ENCODE measurements at places on chromosomes 4 and X.

GRCh38 chrX:75390470-75390869, 116.6 kb downstream of the UPRT start:
- DNase-seq: no peak

DNA sequence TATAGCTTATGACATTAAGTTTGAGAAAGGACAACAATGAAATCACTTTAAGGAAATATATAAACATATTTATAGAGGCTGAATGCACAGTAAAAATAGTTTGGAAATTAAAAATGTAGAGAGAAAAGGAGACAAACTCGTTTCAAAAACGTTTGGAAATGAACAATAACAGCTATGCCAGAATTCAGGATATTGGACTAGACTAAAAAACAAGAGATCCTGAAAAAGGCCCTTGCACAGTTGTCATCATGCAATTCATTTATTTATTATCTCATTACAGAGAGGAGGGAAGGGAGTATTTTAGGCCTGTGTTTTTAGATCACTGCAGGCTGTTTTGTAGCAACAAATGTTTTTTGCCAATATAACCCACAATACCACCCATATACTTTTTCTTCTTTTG, 527.2 kb downstream of the ADGRL3 start:
- no peak for DNase-seq

- no peak for DNase-seq
Observed at GRCh38 chr4:140448830-140449229, 21.4 kb upstream of the CLGN start.

DNA sequence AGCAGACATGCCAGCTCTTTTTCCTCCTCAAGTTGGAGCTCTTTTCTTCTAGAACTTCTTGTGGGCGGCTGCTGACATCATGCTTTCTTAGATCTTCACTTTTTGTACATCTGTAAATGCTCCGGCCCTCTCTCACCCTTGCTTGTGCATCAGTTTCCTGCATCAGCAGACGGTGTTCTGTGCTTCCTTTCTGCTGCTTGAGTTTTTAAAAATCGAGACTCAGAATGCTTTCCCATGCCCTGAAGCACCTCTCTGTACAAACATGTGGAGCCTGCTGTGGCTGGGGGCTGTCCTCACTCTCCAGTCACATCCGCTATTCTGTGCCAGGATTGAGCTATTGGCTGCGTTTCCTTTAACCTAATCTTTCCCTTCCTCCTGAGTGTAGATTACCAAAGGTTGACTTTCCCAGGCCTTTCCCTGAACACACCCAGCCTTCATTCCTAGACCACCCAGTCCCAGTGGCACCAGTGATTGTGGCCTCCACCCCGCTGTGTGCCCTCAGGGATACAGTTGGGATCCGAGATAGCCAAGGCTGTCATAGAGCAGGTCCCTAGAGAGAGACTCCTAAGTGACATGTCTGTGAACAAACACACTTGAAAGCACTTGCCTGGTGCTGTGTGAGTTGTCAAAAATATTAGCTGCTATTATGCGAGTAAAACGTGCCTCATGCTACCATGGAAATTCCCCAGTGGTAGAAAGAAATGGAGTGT, 41.9 kb downstream of the TNIP2 start:
- DNase-seq: no peak

DNA sequence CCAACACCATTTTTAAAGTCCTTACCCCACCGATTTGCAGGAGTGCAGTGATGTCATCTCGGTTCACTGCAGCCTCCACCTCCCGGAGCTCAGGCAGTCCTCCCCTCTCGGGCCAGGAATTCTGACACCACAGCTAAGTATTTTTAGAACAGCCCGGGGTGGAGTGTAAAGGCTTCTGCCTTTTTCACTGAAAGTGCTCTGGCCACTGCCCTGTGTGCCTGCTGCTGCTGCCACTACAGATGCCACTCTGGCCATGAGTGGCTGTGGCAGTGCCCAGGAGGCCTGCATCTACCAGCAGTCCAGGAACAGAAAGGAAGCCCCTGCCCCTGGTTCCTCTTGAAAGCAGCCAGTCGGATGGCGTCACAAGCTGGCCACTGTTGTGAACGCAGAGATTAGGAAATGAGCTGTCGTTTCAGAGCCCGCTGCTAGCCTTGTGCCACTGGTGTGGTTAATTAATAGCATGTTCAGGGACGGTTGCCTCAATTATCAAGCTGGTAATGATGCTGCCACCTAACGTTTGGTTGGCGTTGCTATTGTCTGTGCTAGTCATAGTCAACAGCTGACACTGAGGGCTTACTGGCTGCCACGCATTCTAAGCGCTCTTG, 23.6 kb upstream of the TBC1D14 start:
- no peak for DNase-seq

DNA sequence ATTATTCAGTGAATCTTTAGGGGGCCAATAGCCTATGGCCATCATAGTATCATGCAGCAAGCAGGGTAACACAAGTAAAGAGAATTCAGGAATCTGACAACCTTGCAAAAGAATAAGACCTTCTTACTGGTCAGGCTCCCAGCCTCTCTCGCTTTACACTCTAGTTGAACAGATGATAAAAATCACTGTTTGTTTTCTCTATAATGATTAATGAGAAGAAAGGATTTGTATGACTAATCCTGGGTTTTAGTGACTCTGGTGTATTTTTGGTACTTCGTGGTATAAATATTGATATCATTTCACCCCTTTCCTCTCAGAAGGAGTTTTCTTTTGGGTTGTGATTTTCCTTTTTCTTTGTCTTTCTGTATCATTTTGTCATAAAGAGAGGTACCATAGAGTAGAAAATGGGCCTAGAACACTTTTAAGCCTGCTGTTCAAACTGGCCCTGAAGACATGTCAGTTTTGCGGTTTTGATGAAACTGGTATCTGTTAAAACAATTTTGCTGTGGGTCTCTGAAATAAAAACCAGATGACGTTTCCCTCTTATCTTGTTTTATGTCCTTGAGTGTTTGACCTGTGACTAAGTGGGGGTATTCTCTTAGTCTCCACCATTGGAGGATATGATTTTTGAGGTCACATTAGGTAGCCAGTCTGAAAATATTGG, 294.9 kb upstream of the TBX22 start:
- DNase-seq: no peak

DNA sequence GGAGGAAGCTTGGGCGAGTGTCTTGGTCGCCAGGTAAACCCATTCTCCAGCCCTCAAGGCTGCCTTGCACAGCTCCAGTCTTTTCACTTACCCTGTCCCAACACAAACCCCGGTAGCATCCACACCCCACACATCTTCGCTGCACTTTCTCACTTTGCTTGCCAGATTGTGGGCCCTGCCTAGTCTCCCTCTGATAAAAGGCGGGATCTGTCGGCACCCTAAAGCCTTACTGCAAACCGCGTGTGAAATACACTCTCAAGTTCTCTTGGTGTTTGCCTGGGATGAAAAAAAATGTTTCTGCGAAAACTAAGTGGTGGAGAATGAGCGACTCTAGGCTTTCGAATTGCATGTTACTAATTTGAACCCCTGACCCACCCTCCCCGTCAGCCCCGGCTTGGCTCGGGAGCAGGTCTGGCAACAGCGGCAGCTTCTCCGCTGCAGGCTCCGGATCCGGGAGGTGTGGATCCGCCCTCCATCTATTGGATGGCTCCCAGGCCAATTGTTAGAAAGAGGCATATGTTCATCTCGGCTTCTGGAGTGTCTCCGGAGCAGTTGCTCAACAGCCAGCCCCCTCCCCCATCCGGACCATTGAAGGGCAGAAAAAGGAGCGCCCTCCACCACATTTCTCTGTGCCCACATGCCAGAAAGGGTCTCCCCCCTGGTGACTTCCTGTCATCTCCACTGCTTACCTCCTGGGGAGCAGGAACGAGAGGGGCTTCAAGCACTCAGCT, 3.0 kb upstream of the CITED1 start:
- DNase-seq: no peak

- DNase-seq: no peak
Observed at GRCh38 chrX:9626379-9626778, 139.3 kb downstream of the GPR143 start.

- no peak for DNase-seq
Observed at GRCh38 chrX:129523079-129523911, at the start of gene SMARCA1. Gene SMARCA1 (minus strand): TSS chrX:129523490. CDS start chrX:129523370, 120 bp downstream.

DNA sequence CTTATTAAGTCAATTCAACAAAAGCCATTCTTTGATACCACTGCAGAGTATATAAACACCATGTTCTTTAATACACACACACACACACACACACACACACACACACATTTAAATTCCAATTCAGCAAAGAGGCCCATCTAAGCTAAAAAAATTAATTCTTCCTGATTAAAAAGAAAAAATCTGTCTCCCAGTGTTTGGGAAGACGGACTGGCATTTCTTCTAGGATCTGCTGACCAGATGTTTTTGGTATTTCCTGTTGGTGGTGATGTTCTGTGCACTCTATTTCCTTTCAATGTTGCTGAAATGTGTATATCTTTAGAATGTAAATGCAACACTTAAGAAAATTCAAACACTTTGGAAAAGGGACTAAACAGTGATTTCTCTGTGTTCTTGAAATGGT, 243.8 kb downstream of the THOC2 start:
- DNase-seq: no peak

DNA sequence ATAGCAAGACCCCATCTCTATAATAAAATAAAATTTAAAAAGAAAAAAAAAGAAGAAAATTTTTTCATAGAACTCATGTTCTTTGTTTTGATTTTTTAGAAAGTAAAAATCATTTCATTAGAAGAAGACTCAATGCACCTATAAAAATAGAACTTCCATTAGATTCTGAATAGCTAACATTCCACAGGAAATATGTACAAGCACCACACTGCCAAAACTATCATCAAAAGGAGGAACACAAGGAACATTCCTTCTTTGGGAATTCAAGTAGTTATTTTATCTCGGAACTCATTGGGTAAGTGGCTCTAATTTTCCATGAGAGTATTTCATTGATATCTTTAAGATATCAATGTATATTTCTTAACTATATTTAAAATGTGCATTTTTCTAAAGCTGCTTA, 157.6 kb downstream of the CAMK2D start:
- no peak for DNase-seq

- DNase-seq: no peak
Observed at GRCh38 chr4:53635697-53636483, 44.6 kb upstream of the LNX1 start.

GRCh38 chr4:33029976-33030375, 2309.8 kb downstream of the PCDH7 start:
- no peak for DNase-seq

- DNase-seq: no peak
Observed at GRCh38 chr4:90951037-90951436, 823.8 kb downstream of the CCSER1 start.

DNA sequence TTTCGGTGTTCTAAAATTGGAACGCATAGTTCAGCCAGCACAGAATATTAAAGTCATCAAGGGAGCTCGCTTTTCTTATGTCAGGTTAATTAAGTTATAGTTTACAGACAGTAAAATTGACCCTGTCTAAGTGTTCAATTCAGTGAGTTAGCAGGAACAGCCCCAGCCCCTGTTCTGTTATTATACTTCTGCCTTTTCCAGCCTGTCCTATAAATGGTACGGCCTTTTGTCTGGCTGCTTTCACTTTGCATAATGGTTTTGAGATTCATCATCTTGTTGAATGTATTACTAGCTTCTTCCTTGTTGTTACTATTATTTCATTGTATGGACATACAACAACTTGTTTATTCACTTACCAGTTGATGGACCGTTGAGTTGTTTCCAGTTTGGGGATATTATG, 9.5 kb downstream of the CXCL13 start:
- no peak for DNase-seq

- no peak for DNase-seq
Observed at GRCh38 chr4:181838253-181838652, 404.9 kb upstream of the TENM3 start.

DNA sequence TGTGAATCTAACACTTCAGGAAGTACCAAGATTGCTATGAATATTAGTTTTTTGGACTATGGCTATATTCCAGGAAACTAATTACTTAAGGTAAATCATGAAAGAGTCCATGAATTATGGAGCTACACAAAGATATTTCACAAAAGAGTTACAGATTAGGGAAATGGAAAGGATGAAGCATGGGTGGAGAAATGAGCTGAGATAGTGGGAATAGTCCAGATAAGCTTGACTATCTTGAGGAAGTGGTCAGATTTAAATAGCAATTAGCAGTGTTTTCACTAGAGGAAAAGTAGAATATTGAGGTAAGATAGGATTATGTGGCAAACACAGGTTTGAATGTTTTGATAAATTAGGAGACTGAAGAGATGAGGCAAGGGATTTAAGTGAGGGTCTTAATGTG, 42.1 kb upstream of the C1GALT1C1 start:
- DNase-seq: no peak

DNA sequence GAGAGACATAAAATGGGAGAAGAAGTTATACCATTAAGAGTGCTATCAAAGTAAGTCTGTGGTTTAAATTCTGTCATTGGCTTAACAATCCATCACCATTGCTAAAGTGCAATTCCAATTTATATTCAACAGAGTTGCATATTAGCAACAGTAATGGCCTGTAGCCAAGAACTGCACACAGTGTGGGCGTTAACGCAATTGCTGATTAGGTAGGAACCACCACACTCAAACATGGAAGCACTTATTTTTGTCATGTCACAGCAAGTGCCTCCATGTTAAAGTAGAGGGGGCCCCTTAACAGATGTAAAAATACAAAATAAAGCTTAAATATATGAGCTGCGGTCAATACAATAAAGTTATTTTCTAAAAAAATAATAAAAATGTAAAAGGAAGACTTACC, 10.8 kb downstream of the LARP7 start:
- no peak for DNase-seq

DNA sequence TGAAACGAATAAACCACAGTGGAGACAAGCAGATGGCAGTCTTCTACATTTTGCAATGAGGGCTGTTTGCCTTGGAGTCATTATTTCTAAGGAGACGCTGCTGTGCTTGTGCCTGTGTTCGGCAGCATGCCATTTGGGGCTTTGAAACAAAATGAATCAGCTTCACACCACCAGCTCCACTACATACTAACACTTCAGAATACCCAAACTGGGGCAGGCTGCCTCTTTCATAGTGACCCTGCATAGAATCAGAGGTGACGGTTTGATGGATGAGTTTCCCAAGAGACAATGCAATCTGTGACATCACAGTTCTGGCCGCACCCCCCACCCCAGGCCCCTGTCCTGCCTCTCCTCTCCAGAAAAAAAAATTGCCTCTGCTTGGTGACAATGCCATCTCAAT, 57.1 kb upstream of the MID1 start:
- no peak for DNase-seq

- no peak for DNase-seq
Observed at GRCh38 chrX:86981326-86981879, 536.2 kb upstream of the KLHL4 start.

DNA sequence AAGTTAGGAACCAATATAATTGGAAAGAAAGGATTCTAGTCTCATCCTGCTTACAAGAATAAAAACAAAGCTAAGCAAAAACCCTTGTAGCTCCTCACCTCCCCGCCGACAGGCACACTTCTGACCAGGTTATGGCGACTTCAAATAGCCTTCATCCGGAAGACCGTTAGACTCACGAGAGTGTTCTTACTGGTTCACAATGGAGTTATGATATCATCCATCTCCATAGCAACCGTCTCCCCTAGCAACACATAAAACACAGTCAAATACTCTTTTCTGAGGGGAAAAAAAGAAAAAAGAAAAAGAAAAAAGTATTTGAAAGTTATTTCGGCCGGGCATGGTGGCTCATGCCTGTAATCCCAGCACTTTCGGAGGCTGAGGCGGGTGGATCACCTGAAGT, at the start of gene IL13RA2:
Gene IL13RA2 (minus strand): TSS at position 162 of the 400 bp plus-strand sequence. CDS start 347 bp downstream, outside the sequence.
- DNase-seq: no peak
